Mesothelial cell of epicardium (in vitro differentiated cells): ENCODE measurements at places on chromosomes 5 and 9.

DNA sequence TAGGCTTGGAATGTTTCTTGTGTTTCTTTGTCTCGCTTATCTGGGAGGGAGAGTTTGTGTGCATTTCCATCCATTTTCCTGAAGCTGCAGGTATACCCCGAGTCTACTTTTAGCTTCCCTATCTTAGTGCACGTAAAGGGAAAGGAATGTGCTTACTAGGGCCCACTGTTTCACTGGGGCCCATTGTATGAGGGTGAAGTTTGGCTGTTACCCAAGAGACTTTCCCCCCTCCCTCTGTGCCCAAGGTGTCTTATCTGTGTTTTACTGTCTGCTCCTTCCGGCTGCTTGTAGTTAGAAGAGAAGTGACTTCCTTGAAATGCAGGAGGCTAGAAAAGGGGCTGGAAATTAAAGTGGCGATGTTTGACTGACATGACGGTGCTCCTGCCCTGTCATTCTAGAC lies 12.1 kb upstream of the BTNL3 start:
- no peak for DNase-seq

DNA sequence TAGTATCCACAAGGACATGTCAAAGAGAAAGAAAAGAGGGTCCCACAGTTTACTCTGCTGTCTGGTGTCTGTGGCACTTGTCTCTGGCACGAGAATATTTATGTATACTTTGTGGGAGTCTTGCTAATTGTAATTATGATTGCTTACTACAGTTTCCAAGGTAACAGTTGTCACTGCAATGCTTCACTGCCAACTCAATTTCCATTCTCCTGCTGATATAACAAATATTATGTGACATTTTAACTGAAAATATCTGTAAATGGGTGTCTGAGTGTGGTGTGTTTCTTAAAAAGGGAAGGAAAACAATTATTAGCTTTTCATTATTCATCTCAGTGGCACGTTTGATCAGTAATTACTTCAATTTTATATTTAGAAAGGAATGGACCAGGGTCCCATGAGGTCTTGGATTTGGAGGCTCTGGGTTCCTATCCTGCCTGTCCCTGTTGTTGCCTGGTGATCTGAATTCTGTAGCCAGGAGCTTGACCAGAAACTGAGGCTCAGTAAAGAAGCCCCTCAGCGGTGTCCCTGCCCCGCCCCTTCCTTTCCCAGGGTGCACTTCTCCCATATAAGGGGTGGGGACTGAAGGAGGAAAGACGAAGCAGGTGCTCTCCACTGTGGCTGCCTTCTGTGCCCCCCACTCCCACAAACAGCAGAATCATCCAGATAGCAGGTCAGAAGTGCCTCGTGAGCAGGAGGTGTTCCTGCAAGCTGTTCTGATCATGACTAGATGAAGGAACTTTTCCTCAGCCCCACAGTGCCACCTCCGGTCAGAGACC lies 137.3 kb upstream of the KIF2A start:
- DNase-seq, result no peak

DNA sequence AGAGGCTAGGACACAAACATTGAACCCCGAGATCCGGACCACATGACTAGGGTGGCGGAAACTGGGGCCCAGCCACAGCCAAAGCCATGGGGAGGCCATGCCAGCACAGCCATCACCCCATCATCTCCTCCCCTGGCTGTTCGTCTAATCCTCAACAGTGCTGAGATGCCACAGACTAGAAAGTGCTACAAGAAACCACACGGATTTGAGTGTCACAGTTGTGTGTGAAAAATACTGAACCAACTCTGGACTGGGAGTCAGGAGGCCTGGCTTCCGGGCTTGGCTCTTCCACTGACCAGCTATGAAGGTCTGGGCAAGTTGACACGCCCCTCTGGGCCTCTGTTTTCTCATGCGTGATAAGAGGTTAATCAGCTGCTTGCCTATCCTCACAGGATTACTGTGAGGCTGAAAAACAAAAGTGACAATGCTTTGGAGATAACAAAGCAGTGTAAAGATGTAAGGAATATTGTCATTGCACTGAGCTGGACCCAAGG lies 38.8 kb upstream of the SHB start:
- DNase-seq, result no peak

GRCh38 chr9:36284226-36284625 lies 26.0 kb upstream of the GNE start:
- DNase-seq, result no peak

GRCh38 chr5:59143926-59144333 lies 561.1 kb downstream of the RAB3C start:
- DNase-seq, result no peak

DNA sequence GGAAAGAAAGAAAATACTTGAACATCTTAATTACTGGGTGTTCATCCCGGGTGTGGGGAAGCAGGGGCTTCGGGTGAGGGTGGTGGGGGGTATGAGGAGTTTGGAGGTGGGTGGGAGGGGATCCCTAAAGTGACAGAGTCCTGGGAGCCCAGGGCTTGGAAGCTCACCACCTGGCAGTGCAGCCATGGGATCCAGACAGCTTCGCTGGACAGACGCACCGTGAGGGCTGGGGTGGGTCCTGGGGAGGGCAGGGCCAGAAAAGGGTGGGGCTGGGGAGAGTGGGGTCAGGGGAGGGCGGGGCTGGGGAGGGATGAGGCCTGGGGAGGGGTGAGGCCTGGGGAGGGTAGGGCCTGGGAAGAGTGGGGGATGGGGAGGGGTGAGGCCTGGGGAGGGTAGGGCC lies 127.5 kb upstream of the LPCAT1 start:
- no peak for DNase-seq

GRCh38 chr5:100852051-100852450 lies 51.0 kb downstream of the ST8SIA4 start:
- DNase-seq, result no peak

GRCh38 chr9:30507166-30507565 lies 1877.3 kb upstream of the ACO1 start:
- no peak for DNase-seq

DNA sequence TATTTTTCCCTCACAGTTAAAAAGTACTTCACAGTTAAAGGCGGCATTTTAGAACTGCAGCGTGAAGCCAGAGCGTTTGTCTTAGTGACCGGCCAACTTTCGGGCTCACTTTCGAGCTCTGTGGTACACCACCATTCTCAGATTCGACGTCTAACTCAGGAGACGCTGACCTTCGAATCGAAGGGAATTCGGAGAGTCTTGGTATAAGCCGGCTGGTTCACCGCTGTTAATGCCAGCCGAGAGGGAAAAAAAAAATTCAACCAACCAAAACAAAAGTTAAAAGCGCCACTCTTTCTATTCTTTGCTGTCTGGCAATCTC lies 544 bp upstream of the SNX24 start:
- no peak for DNase-seq

- no peak for DNase-seq
Measured at GRCh38 chr9:89484475-89485404, 13.2 kb downstream of the SEMA4D start.

GRCh38 chr9:14027116-14027800 lies 286.7 kb downstream of the NFIB start:
- DNase-seq, result no peak

DNA sequence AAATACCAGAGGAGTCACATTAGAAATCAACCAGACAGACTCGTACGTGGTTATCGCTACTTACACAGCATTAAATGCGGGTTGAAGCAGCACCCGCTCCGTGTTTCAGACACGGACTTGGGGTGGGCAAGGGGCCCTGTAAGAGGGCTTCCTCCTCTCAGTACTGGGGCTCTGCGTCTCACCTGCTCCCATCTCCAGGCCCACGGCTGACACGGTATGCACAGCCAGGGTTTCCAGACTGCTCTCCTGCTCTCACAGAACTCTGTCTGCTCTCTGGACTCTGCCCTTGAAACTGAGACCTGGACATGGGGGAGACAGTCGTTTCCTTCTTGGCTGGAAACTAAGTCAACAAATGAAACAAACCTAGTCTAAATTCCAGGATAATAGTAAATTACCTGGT lies 24.7 kb upstream of the RASGEF1C start:
- DNase-seq, result no peak
